Fibroblast of skin of scalp (primary cell): ENCODE measurements at places on chromosomes 13 and 19.

- DNase-seq, result peak; percentile 19
Measured at GRCh38 chr13:33678906-33679657, 138.9 kb upstream of the RFC3 start.

DNA sequence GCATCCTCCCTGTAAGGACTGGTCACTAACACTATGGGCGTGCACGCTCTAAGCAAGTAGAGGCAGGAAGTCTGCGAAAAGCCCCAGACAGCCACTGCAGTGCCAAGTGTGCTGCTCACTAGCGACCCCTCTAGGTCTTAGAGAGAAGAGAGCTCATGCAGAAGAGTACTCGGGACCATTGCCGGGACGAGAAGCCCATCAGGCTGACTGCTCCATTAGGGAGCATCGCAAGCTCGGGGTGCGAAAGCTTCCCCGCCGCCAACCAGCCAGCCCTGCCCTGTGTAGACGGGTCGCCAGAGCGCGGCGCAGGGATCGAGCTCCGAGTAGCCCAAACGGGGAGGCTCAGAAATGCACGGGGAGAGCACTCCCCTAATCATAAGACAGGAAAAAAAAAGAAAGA, 16.6 kb downstream of the POU4F1 start:
- DNase-seq, result no peak

DNA sequence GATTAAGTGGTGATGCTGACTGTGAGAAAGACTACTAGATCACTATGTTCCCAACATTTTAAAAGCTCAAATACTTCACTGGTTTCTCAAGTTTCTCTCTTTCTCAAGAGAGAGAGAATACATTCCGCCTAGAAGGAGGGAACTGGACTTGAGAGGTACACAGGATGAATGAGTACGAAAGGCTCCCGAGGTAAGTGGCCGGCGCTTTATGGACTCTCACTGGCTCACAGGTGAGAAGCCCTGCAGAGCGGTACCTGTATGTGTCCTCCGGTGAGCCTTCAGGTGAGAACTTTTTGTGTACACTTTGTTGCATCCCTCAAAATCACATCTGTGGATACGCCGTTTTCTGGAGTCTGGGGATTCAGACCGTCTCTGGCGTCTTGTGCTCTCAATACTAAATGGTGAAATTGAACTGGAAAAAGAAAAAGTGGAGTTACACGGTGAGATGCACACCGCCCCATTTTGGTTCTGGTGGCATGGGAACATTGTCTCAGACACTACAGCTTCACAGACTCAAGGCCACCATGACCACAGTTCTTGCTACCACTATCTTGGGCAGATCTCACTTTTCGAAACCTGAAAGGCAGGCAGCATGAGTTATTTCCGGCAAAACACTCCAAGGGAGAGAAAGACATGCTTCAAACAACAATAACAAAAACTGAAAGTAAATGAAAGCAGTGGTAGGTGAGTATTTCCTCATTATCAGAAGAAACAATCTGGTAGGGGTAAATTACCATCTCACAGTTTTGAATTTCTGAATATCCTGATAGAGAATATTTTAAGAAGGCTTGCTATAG, 418.9 kb downstream of the KLF12 start:
- no peak for DNase-seq

DNA sequence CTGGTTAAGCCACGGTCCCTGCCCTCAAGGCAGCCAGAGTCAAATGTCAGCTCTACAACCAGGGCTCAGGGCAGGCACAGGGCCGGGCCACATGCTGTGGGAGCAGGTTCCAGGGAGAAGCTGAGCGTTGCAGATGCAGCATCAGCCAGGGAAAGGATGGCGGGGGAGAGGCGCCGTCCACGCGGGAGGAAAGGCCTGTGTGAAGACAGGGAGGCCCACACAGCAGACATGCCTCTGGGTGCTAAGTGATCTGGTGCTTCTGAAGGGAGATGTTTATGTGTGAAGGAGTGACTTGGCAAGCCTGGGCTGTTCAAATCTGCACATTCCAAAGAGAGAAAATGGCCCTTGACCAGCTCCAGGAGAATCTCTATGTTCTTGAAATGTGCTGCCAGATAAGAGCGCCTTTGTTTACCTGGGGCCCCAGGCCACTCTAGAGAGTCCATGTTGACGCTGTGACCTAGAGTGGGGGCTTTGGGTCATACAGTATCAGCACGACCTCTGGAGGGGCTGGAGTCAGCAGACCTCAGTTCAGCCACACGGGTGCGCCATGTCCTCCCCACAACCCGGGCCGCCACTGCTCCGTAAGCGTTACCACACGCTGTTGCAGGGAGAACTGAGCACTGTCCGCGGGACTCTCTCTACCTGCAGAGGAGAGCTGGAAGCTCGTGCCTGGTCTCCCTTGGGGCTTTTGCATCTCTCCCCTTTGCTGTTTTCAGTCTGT, 15.9 kb upstream of the ATF5 start:
- no peak for DNase-seq

- no peak for DNase-seq
Measured at GRCh38 chr19:31275068-31275334, 74.2 kb downstream of the TSHZ3 start.

DNA sequence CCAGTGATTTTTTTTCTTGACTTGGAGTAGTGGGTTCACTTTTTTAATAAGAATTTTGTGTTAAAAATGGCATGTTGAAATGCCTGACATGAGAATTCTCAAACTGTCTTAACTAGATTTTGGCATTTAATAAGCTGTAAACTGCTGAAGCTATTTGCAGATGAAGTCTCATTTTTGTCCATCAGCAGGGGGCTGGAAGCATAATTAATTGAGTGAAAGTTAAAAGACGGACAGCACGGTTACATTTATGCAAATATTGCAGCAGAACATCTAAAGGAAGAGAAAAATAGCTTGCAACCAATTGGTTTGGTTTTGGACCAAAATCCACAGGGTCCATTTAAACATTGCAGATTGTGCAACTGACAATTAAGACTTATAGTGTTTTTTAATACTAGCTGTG, 837.3 kb upstream of the KLHL1 start:
- no peak for DNase-seq

- no peak for DNase-seq
Measured at GRCh38 chr13:102291587-102292218, 110.1 kb downstream of the FGF14 start.

DNA sequence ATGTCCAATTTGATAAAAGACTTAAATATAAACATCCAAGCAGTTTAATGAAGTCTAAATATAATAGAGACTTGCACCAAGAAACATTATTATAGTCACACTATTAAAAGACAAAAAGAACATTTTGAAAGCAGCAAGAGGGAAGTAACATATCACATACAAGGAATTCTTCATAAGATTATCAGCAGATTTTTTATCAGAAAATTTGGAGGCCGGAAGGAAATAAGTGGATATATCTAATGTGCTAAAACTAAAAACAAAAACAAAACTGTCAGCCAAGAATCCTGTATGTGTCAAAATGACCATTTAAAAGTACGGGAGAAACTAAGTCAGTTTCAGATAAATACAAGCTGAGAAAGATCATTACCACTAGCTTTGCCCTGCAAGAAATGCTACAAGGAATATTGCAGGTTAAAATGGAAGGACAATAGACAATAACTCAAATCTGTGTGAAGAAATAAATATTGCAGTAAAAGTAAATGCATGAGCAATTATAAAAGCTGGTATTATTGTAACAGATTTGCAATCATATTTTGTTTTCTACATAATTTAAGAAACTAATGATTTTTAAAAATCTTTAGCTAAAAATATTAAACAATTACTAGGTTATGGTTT, 1665.9 kb upstream of the PCDH20 start:
- no peak for DNase-seq

DNA sequence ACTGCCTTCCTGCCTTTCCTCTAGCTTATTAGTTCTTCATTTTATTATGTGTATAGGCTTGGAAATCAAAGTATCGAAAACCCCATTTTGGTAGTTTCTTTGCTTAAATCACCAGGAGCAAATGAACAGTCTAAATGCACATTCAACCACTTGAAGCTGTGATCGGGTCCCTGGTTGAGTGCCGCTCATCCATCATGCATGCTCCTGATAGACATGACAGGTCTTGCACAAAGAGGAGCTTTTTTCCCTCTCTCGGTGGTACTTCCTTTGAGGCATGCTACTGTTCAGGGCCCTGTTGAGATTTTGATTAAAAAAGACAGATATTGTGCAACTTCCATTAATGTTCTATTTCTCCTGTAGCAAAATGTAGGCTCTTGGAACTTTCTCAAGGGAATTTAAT, 185.8 kb downstream of the OLFM4 start:
- no peak for DNase-seq

- no peak for DNase-seq
Measured at GRCh38 chr19:34308381-34309367, 54.3 kb downstream of the GARRE1 start.

GRCh38 chr13:23666582-23666981, 96.4 kb downstream of the TNFRSF19 start:
- no peak for DNase-seq

DNA sequence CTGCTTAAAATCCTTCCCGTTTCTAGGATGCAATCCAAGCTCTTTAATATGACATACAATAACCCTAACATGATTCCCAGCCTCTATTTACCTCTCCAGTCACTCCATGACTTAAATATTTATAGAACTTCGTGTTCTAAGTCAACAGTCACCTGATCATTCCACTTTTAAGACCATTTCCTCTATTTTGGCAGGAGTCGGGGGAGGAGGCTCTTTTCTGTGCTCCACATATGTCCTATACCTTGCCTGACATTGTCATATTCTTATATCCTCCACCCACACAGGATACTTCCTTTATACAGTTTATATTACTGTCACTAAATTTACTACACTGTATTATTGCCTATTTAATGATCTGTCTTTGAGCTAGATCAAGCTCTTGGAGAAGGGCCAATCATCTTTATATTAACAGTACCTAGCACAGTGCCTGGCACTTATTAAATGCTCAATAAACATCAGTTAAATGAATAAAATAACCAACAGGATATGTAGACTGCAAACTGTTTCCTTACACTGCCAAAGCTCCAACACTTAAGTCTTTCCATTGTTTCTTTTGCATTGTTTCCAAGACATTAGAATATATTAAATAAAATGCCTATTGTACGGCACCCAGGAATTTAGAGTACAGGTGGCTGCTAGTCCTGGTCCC, 2.7 kb downstream of the ARGLU1 start:
- no peak for DNase-seq

DNA sequence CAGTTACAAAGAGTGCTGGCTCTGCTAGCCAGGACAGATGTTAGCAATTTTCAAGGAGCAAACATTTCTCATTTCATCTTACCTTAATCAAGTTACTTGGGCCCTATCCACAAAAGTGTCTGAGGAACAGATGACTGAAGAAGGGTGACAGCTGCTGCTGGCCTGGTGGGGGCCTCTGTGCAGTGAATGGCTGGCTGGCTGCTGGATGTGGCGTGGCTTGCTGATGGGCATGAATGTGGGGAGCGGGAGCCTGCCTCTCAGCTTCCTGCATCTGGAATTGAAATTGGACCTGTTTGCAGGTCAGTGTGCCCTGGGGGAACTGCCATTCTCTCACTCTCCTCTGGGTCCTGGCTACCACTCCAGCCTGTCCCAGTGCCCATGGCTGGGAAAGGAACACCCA, 94.7 kb downstream of the RGCC start:
- DNase-seq, result no peak

DNA sequence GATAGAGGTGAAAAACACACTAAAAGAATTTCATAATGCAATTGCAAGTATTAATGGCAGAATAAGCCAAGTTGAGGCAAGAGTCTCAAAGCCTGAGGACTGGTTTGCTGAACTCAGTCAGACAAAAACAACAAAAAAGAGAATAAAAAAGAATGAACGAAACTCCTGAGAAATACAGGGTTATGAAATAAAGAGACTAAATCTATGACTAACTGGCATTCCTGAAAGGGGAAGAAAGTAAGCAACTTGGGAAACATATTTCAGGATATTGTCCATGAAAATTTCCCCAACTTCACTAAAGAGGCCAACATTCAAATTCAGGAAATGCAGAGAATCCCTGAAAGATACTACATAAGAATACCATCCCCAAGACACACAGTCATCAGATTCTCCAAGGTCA, 47.8 kb downstream of the UBL3 start:
- peak; percentile 20 for DNase-seq

- peak; percentile 57 for DNase-seq
Measured at GRCh38 chr13:112740502-112741131, 50.8 kb downstream of the ATP11A start.

GRCh38 chr13:80340651-80341100, 250 bp downstream of the SPRY2 start:
- DNase-seq, result peak; percentile 69

- DNase-seq, result no peak
Measured at GRCh38 chr13:74657765-74658164, 523.6 kb upstream of the KLF12 start.

GRCh38 chr13:48110931-48111721, 16.2 kb upstream of the MED4 start:
- no peak for DNase-seq

DNA sequence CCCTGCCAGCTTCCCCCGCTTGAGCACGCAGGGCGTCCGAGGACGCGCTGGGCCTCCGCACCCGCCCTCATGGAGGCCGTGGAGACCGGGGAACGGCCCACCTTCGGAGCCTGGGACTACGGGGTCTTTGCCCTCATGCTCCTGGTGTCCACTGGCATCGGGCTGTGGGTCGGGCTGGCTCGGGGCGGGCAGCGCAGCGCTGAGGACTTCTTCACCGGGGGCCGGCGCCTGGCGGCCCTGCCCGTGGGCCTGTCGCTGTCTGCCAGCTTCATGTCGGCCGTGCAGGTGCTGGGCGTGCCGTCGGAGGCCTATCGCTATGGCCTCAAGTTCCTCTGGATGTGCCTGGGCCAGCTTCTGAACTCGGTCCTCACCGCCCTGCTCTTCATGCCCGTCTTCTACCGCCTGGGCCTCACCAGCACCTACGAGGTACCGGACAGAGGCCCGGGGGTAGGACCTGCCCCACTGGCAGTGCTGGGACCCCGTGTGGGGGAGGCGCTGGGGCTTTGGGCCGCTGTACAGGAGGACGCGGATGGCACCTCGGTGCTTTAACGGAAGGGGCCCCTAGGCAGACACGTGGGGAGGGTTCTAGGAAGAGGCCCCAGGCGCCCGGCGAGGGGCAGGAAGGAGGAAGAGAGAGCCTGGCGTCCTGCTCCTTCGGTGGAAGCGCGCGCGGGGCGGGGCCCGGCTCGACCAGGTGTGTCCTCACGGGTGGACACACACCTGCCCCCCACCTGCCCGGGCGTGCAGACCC, 681 bp downstream of the SLC5A5 start:
- DNase-seq, result no peak

GRCh38 chr13:80359778-80360452, 19.0 kb upstream of the SPRY2 start:
- no peak for DNase-seq
